Left colon (tissue), 2 donors: ENCODE measurements at places on chromosomes 12 and 14. TPM values are rescaled to one million over a fixed set of nuclear protein-coding genes. Genes with fewer than 3 reads are reported as not detected.

COQ10A gene
- total RNA-seq = 4.1 TPM

- no peak for DNase-seq
Measured at GRCh38 chr14:31968107-31968810, 108.8 kb upstream of the ARHGAP5 start.

- DNase-seq = no peak
Measured at GRCh38 chr12:85138833-85139232, 102.7 kb downstream of the LRRIQ1 start.

PHC1 gene
- total RNA-seq = 5.2 TPM

C14orf132 gene
- total RNA-seq = 2.2 TPM

DNA sequence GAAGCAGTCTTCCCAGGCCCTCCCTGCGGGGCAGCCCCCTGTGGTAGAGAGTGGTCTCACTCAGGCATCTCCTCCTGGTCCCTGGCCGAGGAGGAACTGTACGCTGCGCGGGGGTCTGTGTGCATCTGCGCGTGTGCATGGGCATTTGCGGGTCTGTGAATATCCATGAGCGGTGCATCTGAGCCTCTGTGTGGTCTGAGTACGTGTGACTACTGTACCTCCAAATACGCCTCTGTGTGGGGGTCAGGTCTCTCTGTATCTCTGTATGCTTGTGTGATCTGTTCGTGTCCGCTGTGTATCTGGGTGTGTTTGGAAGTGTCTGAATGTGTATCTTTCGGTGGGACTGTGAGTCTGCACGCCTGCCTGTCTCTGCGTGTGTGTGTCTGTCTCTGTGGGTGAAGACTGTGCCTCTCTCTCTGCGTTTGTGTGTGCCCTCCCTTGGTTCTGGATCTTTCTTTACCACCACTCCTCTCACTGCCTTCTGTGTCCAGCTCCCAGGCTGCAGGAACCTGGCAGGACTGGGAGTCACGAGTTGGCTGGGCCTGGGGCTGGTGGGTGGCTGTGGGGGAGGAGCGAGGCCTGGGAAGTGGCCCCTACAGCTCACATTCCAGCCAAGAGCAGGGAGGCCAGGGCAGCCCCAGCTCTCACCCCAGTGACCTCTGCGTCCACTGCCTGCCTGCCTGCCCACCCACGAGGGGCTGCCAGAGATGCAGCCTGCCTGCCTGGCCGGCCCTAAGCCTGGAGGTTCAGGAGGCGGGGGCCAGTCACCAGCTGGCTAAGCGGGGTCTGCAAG is 1.1 kb upstream of the PGF start:
- no peak for DNase-seq

GRCh38 chr14:63544591-63545299 is 1.6 kb upstream of the PPP2R5E start:
- DNase-seq = no peak

GRCh38 chr12:57549909-57550640 is at the start of gene KIF5A:
KIF5A (plus strand) TSS chr12:57550044; CDS start chr12:57550272, 228 bp downstream.
- DNase-seq = no peak
